Fibroblast of skin of scalp (primary cell): ENCODE measurements at places on chromosomes 5 and 9.

DNA sequence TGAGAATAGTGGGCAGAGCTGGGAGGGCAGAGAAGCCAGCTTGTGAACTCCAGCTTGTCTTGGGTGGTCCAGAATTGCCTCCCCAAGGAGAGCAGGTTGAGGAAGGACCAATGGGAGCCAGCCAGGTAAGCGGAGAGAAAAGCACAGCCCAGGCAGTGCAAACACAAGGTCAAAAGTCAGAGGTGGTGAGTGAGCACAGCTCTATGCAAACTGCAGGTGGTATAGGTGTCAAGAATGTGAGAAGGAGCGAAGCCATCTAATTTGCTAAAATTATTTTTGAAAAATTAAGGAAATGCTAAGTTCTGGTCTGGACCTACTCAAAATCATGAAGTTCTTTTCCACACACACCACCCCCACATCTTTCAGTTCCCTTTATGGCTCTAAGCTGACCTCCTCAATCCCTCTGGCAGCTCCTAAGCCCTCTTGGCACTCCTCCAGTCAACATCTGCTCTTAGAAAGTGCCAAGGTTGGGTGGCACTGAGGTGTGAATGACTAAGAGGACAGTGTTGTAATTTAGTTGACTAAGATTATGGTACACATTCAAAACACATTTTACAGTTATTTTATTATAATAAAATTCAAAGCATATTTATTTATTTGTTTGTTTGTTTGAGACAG is 6.6 kb upstream of the OTULINL start:
- DNase-seq, result no peak

DNA sequence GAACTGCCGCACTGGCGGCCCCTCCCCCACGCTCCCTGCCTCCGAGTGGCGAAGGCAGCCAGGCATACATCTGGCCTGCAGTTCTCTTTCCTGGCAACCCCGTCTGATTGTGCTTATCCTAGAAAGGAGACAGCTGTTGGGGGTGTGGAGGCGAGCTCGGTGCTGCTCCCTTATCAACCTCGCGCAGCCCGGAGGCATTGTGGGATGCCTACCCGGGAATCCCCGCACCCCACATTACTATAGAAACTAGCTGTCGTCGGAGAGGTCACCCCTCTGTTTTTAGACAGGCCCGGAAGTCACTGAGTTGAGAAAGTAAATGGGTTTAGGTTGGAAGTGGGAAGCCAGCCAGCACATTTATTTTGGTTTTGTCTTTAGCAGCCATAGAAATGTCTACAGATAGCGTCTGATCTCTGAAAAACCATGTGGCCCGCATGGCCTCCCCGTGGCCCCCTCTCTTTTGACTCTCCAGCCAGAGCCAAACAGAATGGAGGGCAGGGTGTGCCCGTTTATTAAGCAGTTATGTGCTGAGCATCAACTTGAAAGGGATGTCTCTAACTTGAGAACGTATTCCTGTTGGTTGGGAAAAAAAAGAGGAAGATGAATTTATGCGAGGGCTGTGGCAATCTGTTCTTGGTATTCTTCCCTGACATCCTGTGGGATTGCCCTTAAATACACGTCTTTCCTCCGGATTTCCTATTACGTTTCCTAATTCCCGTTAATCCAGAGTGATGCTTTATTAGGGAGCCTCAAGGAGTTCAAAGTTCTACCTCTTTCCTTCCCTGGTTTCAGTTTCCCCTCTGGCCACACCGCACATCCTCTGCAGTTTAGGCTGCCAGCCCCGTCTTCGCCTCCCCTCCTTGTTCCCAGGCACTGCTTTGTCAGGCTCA is 3.9 kb downstream of the STC2 start:
- peak; percentile 84 for DNase-seq

DNA sequence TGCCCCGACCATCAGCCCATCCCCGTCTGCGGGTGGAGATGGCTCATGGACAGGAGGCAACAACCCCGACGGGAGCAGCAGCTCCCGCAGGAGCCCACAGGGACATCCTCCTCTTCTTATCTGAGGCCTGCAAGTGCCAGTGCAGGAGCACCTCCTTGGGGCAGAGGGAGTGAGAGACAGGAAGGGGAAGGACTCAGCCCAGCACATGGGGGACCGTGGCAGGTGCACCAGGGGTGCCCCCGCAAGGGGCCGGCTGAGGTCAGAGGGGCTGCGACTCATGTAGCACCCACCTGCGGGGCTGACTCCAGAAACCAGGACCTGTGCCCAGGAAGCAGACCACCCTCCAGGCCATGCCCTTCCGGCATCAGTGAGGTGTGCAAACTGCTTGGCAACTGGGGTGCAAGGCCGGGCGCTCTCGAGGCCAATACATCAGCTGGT is 259.8 kb upstream of the ADAMTS16 start:
- no peak for DNase-seq

DNA sequence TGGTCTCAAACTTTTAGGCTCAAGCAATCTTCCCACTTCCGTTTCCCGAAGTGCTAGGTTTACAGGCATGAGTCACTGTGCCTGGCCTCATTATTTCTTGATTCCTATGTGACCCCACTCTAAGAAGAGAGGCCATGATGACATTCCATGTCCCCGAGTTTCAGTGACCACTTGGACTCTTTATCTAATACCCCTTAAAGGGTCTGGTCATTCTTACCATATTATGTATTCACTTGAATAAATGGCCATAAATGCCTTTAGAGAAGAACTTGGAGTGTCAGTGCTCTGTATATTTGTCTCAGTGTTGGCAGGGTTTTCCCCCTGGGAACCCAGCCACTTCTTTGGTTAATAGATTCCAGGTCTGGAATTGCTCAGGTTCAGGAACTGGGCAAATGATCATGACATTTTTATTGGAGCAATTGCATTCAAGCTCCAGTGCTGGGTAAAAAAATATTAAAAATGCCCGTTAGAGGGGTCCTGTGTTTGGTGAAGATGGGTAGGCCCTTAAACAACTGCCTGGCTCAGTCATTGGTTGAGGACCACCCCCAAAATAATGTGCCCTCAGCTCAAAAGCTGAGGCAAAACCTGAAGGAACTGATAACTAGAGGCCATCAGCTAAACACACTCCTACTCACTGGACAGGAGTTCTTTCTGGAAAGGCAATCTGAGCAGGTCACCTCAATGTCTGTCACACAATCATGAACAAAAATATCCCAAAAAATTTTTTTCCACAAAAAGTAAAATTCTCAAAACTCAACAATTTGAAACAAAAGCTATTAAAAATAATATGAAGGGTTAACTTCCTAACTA is 186.6 kb upstream of the ZNF608 start:
- DNase-seq, result peak; percentile 59

GRCh38 chr5:174801798-174802197 is 77.4 kb downstream of the MSX2 start:
- DNase-seq, result no peak

GRCh38 chr9:88952086-88952615 is 39.1 kb upstream of the S1PR3 start:
- peak; percentile 31 for DNase-seq

- DNase-seq, result peak; percentile 70
Measured at GRCh38 chr9:106479679-106480078, 383.3 kb upstream of the ZNF462 start.

DNA sequence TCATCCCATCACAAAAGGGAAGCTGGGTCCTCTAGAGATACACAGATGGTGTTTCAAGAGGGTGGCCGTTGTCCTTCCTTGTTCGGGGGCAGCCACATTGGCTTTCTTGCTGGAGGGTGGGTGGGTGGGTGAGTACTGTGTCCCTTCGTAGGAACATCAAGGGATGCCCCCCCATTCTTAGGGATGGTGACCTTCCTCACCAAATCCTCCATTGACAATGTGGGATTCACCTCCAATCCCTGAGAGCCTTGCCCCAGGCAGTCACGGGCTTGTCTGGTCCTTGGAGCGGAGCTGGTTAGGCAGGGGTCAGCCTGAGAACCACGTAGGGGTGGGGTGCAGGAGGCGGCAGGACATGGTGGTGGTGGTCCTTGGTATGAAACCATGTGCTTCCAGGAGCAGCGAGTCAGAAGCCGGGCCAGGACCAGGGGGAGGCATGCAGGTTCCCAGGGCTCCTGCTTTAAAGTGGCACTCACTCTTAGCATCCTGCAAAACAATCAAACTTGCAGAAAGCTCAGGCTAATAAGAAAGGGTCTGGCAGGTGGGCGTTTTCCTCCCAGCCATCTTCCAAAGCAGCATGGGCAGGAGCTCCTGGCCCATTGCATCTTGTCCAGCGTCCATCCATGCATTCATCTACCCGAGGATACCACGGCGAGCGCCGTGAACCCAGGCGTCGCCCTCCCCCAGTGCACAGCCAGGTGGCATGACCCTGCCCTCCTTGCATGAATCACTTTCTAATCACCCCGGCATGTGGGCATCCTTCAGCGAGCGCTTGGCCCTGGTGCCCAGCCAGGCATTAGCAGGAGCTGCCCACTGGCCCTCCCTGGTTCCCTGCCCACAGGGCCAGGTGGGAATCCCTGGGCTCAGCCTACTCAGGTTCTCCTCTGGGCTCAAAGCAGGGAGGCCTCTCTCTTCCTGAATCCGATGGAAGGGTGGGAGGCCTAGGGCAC is 76.4 kb downstream of the NTNG2 start:
- DNase-seq, result no peak
